ENCODE measurements at places on chromosomes 12 and 14.
A peak's percentile ranks its signal among the peaks of the same experiment; 100 is the strongest.

DNA sequence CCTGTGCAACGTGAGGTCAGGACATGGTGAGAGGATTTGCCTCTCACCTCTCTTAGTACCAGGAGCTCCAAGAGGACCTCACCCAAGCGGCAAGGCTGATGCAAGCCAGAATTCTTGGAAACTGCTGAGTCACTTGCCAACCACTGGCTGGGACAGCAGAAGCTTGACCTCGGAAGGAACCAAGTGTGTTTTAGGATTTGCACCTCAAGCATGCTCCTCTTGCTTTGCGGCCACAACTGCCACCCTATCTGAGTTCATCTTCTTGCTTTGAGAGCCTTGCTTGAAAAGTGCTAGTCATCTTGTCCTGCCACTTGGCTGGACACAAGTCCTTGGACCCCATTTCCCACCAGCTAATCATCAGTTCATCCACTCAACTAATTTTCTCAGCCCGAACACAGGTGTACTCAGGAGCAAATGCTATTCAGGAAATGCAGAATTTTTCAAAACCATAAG, 195.8 kb downstream of the SLC25A21 start:
- peak; percentile 44 for DNase-seq

- DNase-seq = no peak
Measured at GRCh38 chr14:67778792-67779191, 37.6 kb downstream of the ZFYVE26 start.

- peak; percentile 78 for DNase-seq
Measured at GRCh38 chr12:88052686-88053085, 23.5 kb upstream of the C12orf50 start.

- DNase-seq = no peak
Measured at GRCh38 chr12:26488351-26488750, 293.0 kb downstream of the SSPN start.

DNA sequence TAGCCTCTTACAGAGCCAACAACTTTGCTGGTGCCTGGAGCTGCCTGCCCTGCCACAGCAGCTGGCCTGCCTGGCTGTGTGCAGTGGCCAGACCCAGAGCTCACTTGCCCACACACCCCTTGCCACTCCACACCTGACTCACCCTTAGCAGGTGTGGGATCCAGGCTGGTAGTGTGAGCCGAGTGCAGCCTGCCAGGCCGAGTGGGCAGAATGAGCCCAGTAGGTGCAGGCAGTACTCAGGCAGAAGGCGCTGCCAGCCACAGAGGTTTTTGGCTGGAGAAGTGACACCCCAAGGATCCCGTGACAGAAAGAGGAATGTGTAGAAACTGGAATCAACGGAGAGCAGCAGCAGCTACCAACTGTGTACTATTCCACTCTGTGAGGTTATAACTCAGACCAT, 29.8 kb upstream of the PYGL start:
- no peak for DNase-seq

- DNase-seq = no peak
Measured at GRCh38 chr14:88044776-88045446, 40.0 kb downstream of the GPR65 start.

DNA sequence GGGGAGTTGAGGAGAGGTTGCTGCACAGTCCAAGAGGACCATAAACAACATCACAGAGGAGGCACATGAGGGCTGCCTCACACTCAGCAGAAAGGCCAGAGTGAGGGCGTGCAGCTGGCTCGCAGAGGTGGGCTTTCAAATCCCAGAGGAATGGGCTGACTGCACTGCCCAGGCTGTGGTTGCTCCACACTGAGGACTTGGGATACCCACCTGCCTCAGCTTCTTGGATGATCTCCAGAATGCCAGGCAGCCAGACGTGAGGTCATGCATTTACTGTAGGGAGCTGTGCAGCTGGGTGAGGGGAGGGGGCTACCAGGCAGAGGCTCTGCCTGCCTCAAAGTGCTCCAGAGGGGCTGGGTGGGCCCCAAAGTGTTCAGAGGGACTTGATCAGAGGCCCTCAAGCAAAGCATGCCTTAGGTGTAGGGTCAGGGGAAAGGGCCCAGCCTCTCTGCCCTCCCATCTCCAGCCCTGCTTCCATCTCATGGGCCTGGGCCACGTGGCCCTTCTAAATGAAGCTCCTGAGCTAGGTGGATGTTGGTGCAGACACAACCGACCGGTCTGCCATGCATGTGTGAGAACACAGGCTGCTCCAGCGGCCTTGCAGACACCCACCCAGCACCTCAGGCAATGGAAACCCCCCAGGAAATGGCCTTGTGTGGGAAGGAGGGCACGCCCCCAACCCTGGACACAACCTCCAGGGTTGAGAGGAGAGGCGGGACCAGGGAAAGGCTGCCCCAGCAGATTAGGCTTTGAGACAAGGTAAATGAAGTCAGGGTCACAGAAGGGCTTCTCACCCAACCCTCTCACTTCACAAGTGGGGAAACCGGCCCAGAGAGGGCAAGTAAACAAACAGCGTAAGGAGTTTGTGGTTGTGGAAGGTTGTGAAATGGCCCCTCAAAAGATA, 90.8 kb downstream of the NTF3 start:
- DNase-seq = no peak

GRCh38 chr14:32329146-32329545, at the start of gene AKAP6:
Gene AKAP6 (plus strand): TSS chr14:32329298. CDS start chr14:32433494, 104,196 bp downstream.
- DNase-seq = no peak

- no peak for DNase-seq
Measured at GRCh38 chr12:115859231-115859630, 418.3 kb downstream of the MED13L start.

Measured in choroid plexus epithelial cell (primary cell).